ENCODE measurements at places on chromosomes 5 and 9.
A peak's percentile ranks its signal among the peaks of the same experiment; 100 is the strongest.

GRCh38 chr5:91408710-91409109, 25.6 kb upstream of the ARRDC3 start:
- DNase-seq, result no peak

DNA sequence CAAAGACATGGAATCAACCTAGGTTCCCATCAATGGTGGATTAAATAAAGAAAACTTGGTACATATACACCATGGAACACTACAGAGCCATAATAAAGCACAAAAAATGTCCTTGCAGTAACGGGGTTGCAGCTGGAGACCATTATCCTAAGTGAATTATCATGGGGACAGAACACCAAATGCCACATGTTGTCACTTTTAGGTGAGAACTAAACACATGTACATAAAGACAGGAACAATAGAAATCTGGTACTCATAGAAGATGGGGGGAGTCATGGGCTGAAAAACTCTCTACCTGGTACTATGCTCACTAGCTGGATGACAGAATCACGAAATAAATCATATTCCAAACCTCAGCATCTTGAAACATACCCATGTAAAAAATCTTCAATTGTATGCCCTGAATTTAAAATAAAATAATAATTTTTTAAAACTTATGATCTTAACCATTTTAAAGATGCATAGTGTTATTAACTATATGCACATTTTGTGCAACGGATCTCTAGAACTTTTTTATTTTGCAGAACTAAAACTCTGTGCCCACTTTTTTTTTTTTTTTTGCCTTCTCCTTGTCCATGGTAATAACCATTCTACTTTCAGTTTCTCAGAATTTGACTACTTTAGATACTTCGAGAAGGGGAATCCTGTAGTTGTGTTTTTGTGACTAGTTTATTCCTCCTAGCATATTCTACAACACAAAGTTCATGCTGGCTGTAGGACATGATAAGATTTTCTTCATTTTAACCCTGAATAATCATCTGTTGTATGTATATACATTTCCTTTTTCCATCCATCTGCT, 1081.6 kb upstream of the ACO1 start:
- DNase-seq, result no peak

DNA sequence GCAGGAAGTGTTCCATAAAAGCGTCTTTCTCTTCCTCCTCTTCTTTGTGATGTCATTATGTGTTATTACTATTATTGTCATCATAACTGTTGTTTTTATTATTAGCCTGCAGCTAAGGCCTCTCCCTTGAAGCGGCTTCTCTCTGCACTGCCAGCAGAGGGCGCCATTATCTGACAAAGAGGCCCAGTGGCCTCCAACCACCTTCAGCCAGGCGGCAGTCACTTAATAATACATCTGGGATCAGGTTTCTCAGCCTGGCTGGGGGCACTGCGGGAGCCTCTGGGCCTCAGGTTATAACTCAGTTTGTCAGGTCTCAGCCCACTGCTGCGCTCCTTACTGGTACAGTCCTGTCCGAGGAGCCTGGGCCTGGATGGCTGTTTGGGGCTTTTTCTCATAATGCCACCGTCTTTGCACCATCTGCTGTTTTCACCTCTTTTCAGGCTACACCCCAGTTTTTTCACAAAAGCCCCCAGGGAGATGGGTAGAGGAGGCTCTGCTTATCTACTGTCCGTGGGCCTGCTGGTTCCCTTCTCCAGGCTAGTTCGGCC, 281.9 kb downstream of the NSG2 start:
- no peak for DNase-seq

- DNase-seq, result no peak
Observed at GRCh38 chr5:38692346-38692745, 135.9 kb upstream of the LIFR start.

DNA sequence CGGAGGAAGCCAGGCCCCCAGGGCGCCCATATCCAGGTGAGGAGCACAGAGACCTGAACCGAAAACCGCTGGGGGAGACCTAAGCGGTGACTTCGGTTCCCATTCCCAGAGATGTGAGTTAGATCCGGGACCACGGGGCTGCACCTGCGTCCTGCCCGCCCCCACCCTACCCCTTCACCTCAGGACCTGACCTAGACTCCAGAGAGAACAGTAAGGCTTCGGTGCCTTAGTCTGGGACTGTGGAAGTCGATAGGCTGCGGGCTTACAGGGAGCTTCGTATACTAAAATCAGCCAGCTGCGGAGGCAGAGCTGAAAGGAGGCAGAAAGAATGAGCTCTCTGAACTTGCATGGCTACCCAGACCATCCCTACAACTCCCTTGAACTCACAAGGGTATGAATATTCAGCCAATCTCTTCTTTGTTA, 518 bp upstream of the FAM13B start:
- no peak for DNase-seq

DNA sequence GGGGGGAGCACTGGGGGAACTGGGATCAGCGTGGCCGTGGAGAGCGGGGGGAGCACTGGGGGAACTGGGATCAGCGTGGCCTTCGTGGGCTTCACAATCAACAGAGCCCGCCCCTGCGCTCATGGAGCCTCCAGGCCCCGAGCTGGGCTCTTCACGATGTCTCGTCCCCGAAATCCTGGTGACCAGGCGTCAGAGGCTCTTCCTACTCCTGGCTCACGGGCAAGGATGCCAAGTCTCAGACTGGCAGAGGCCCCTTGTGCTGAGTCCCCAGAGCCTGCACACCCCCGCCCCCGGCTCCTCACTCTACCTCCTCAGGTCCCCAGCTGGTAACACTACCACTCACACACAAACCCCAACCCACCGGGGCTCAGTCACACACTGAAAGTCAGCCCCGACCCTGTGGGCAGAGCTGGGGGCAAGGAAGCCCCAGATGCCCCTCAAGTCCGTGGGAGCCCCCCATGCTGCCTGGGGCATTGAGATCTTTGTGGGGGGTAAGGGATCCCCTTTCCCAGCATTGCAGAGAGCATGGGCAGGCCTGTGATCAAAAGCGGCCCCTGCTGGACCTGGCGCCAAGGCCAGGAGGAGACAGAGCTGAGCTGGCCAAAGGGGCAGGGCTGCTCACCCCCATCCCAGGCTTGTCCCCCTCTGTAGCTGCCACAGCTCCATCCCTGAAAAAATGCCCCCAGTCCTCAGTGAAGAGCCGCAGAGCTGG, 26.7 kb downstream of the LHX3 start:
- no peak for DNase-seq

- peak; percentile 82 for DNase-seq
Observed at GRCh38 chr5:127517480-127518318, at the start of gene PRRC1. Gene PRRC1, plus strand, starts transcription at chr5:127517640. Its CDS starts 5,840 bp downstream, at chr5:127523480.

- DNase-seq, result no peak
Observed at GRCh38 chr5:162550236-162550635, 482.7 kb downstream of the GABRG2 start.

- no peak for DNase-seq
Observed at GRCh38 chr9:77435688-77436087, 212.4 kb downstream of the GNA14 start.

GRCh38 chr9:82467436-82467835, 478.9 kb downstream of the SPATA31D1 start:
- no peak for DNase-seq

- peak; percentile 54 for DNase-seq
Observed at GRCh38 chr5:139481122-139481533, 1.4 kb downstream of the STING1 start.

- DNase-seq, result no peak
Observed at GRCh38 chr5:111931655-111932054, 174.7 kb upstream of the NREP start.

GRCh38 chr9:26662476-26662875, 230.1 kb downstream of the CAAP1 start:
- no peak for DNase-seq

DNA sequence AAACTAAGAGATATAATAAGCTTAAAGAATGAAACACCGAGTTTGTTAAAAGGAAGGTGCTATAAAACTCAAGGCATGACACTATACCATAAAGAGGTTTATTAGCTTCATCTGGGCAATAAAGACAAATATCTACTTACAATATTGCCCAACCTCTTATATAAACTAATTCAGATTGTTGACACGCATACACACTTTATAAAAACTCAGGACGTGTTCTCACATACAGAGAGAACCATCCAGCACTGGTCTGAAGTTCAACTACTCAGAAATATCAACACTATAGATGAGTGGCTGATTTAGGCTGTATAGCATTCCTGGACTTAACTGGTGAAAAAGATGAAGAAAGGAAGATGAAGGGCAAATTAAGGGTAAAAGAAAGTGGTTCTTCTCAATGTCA, 81.2 kb downstream of the FRMD3 start:
- no peak for DNase-seq

- DNase-seq, result no peak
Observed at GRCh38 chr9:111559000-111559610, 34.1 kb downstream of the ZNF483 start.

GRCh38 chr9:134340475-134341160, 14.4 kb downstream of the RXRA start:
- no peak for DNase-seq

- no peak for DNase-seq
Observed at GRCh38 chr5:35828082-35828598, 28.6 kb upstream of the IL7R start.

GRCh38 chr9:115333277-115334070, 215.5 kb upstream of the TNC start:
- DNase-seq, result no peak

GRCh38 chr5:147852365-147852764, 20.9 kb upstream of the SPINK1 start:
- DNase-seq, result no peak

- no peak for DNase-seq
Observed at GRCh38 chr5:177380805-177381126, 3.5 kb upstream of the SLC34A1 start.

Measured in activated T-cell treated with anti-CD3 and anti-CD28 coated beads, Interleukin-2, amount 50 U/mL, for 1 hour (primary cell).